ENCODE measurements at places on chromosomes 11 and 22.

- DNase-seq = no peak
These were observed 36.2 kb upstream of the TRPC6 start for GRCh38 chr11:101620026-101620425.

GRCh38 chr11:5910540-5910939 is 17.5 kb downstream of the OR52E5 start:
- DNase-seq = no peak

GRCh38 chr11:2750682-2751522 is 51.1 kb upstream of the KCNQ1OT1 start:
- DNase-seq = no peak

DNA sequence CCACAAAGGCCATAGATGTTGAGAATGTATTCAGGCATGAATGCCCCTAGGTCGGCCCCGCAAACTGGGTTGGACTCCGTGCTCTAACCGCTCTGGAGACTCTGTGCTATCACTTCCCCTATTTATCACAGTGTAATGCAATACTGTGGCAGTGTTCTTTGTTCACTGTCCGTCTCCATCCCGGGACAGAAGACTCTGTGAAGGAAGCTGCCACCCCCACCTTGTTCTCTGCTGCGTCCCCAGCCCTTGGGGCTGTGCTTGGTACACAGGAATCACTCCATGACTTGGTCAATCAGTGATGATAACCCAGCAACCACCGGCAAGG is 57.6 kb downstream of the TSPAN18 start:
- DNase-seq = no peak

DNA sequence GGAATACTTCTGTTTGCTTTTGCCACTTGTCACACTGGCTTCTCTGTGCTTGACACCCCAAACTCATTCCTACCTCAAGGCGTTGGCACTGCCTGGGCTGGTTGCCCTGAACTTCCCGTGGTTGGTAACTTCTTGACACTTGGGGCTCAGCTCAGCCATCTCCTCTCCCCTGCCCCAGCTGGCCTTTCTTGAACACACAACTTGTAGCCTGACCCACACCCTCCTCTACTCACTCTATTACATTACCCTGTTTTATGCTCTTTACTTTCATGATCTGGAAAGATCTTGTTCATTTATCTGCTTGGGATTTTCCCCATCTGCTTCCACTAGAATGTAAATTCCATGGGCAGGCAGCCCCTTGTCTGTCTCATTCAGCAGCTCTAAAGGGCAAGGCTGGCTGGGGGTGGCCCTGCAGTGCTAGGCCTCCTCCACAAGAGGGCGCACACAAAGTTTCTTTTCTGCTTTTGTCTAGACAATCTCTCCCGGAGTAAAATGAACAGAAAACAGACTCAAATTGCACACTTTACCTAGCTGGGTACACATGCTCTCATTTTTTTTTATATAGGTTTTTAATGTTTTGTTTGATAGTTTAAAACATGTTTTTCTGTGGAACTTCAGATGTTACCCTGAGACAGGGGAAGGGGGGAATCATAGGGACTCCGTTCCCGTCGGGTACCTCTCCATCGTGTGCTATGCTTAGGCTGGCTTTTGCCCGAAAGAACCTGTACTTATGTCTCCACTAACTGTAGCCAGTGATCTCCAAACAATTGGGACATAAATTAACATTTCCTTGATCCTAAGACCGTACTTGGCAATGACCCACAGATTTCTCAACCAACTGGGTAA is 16.4 kb upstream of the MRGPRX2 start:
- DNase-seq = no peak

Data from SIG-M5 (cell line).